Activated CD8-positive, alpha-beta memory T cell treated with anti-CD3 and anti-CD28 coated beads for 1 hour (primary cell): ENCODE measurements at places on chromosomes 1 and 21.

- DNase-seq, result no peak
These were observed 426.5 kb upstream of the NFIA start for GRCh38 chr1:60655679-60656355.

- no peak for DNase-seq
These were observed 37.5 kb downstream of the IVNS1ABP start for GRCh38 chr1:185279571-185279970.

DNA sequence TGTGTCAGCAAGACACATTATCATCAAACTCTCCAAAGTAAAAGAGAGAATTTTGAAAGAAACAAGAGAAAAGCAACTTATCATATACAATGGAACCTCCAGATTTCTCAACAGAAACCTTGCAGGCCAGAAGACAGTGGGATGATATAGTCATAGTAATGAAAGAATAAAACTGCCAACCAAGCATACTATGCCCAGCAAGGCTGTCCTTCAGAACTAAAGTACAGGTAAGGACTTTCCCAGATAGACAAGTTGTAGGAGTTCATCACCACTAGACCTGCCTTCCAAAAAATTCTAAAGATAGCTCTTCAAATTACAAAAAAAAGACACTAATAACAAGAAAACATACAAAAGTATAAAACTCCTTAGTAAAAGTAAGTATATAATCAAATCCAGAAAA is 33.2 kb upstream of the FOXD3 start:
- no peak for DNase-seq

GRCh38 chr1:94000510-94001282 is 91.5 kb upstream of the GCLM start:
- DNase-seq, result no peak

DNA sequence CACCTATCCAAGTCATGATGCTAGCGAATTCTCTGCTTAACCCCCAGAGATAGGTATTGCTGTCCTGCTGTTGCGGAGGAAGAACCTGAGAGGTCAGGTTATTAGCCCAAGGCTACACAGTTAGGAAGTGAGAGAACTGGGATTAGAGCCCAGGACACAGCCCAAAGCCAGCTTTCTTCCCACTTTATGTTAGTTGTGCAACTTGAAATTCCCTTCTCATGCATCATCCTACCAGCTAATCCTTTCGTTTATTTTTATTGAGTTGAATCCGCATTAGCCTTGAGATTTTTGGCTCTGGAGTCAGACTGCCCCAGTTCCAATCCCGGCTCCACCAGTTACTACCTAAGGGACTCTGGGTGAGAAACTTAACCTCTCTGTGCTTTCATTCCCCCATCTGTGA is 65.4 kb downstream of the PLEKHA6 start:
- no peak for DNase-seq

DNA sequence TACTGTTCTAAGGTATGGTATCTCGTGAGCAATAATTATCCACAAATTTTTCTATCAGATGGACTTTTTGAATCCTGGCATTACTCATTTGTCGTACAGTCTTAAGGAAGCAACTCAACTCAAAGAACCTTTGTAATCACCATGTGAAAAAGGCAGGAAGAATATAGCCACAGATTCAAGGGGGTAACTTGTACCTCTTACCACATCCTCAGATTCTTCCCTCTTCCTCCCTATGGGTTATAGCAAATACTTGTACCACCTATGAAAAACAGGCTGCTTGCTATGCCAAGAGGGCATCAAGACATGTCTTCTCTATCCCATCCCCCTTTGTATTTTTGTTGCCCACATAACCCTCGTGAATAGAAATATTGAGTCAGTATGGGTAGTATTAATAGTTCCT is 616.6 kb upstream of the USP24 start:
- DNase-seq, result no peak

DNA sequence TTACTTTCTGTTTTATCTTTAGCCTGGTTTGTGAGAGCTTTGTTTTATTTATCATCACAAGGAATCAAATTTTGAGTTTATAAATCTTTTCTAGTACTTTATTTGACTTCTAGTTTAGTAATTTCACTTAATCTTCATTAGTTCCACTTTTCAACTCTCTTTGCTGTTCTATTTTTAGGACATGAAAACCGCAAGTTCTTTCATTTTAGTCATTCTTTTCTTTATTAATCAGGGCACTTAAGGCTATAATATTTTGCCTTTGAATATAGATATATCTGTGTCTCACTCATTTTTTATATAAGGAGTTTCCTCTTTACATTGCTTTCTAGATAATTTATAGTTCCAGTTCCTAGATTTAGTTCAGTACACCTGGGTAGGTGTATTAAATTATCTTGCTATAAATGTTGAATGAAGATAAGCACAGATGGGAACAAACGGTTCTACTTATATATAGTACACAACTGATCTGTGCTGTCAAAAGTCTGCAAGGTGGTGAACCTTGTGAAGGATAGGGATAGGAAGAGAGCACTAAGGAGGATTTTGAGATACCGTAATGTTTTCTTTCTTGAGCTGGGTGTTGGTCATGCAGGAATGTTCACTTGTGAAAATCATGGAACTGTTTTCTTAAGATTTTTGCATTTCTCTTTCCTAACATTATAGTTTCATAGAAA is 402.3 kb downstream of the RYR2 start:
- DNase-seq, result no peak

- DNase-seq, result no peak
These were observed 986 bp downstream of the TCEANC2 start for GRCh38 chr1:54054438-54054749.

- no peak for DNase-seq
These were observed 405 bp upstream of the UHMK1 start for GRCh38 chr1:162497104-162497722.

DNA sequence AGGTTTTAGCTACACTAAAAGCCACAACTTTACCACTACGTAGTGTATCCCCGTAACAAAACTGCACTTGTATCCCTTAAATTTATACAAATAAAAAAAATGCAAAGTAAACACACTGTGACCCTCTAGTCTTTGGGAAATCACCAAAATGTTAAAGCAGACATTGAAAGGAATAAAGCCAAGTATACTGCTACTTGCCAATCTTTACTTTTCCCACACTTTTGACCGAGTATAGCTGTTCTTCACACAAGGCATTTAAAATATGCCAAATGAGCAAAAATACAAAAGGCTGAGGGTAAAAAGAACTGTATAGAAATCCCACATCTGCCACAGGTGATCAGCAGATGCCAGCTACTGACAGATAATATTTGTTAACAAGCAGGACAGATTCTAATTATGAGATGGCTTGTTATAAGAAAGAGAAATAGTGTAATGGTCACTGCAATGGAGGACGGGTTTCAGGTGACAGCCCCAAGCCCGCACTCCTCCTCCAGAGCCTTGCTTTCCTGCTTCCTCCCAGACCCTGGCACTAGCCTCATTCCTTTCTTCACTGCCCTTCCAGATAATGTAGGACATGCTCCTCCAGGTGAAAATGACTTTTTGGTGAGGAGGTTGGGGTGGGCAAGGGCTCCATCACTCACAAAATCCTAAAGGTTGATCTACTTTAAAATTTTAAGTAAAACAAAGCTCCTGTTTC is 18.1 kb downstream of the KCNT2 start:
- no peak for DNase-seq

- DNase-seq, result no peak
These were observed 1.9 kb downstream of the LHX4 start for GRCh38 chr1:180231936-180232335.

DNA sequence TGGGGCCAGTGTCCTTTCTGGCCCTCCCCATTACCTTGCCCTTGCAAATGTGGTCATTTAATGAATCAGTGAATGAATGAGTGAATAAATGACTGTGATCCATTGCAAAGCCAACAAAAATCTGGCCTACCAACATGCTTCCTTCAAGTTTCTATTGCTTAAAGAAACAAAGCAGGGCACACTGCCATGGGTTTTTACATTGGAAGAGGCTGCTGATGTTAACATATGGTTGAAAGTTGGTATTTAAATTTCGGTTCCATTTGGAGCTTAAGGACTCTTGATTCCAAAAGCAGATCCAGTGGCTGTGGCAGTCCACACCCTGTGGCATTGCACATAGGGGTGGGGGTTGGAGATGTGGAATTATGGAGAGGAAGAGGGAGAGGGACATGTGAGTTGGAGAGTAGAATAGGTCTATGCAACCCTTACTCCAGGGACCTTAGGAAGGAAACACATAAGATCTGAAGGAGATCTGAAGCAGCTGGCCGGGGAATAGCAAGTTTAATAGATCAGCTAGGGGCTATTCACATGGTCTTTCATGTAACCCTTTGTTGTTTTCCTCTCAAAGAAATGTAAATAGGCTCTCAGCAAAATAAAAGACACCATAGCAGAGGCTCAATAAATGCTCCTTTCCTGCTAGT is 7.2 kb downstream of the ABCA4 start:
- DNase-seq, result no peak

- DNase-seq, result no peak
These were observed 50.4 kb upstream of the LRRC8D start for GRCh38 chr1:89770391-89770790.
